Vagina (tissue), 2 donors: ENCODE measurements at places on chromosomes 4 and X.
A peak's percentile ranks its signal among the peaks of the same experiment; 100 is the strongest.

- no peak for DNase-seq
Observed at GRCh38 chrX:45903781-45904201, 641.4 kb downstream of the ZNF674 start.

GRCh38 chr4:122221322-122221721 lies 69.2 kb downstream of the BLTP1 start:
- DNase-seq, result no peak

GRCh38 chr4:62912531-62912930 lies 1496.7 kb downstream of the TECRL start:
- no peak for DNase-seq

DNA sequence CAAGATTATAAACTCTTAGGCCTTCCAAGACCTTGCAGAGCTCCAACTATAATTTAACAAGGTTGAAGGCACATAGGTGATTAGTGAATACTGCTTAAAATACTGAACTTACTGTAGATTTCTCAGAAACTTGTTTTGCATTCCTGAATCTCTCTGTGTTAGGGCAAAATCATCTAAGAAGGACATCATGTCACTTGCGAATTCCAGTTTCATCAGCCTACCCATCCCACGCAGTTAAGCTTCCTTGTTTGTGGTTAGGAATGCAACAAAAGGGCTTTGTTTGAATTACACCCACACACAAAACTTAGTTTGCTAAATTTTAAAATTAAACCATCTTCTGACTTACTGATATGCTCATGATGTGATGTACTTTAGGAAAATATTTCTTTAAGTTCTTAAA lies 174.0 kb downstream of the SOWAHB start:
- no peak for DNase-seq

- DNase-seq, result no peak
Observed at GRCh38 chrX:41066391-41066790, 18.9 kb upstream of the USP9X start.

DNA sequence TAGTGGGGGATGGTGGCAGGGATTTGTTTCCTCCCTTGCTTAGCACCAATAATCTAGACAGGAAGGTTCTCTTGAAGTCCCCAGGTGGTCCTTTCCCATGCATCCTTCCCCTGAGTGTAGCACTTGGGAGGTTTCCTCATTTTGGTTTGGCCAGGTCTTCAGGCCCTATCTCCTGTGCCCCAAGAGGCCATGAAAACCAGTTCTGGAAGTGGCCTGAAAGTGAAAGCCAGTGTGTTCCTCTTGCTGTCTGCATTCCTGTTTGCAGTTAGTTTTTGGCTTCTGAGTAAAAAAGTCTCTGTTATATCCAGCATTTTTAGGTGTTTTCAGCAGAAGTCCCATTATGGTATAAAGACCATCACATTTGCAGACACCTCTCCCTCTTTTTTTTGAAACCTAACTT lies 59.5 kb downstream of the MTM1 start:
- no peak for DNase-seq

DNA sequence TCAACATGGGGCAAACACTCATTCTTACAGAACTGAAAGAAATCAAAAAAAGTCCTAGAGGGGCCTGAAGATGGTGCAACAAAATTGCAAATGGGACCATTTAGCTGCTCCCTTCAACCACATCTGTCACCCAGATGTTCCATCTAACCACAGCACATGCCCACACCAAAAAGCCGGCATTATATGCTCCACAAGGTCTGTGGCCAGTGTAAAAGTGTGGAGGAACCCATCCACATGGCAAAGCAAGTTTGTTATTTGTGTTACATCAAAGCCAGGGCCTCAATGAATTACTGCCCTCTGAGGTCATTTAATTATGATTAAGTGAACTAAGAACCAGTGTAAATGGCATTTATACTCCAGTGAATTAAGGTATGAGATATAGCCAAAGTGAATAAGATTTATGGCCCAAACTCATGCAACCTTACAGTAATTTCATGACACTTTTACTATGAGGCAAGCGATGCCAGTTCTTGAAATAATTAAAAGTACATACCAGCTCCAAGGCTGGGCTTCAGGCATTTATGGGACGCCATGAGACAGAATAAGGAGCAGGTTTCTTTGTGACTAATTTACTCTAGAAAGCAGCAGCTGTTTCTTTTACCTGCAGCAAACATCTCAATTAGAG lies 48.7 kb upstream of the FGF16 start:
- DNase-seq, result no peak

- DNase-seq, result no peak
Observed at GRCh38 chrX:129786210-129786651, 6.5 kb downstream of the SASH3 start.

GRCh38 chr4:157363360-157363759 lies 142.8 kb downstream of the GRIA2 start:
- DNase-seq, result no peak

DNA sequence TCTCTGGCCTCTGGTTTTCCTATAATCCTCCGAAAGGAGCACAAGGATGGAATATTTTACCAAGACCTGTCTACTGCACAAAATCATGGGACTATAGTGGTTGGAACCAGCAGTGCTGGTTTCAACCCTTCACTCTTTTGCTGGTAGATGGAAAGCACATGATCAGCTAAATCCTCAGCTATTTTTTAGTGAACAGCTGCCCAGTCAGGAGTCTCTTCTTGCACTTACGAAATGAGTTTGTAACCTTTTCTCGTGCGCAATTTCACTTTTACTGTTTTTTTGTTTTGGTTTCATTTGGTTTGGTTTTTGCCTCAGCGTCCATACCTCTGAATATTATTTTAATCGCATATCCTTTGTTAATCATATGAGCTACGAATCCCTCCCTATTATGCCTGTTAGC lies 418.5 kb upstream of the CPEB2 start:
- DNase-seq, result no peak

- DNase-seq, result no peak
Observed at GRCh38 chrX:32673193-32673592, 538.2 kb downstream of the DMD start.

- peak; percentile 72 for DNase-seq
Observed at GRCh38 chrX:156000361-156000926, 2.9 kb downstream of the IL9R start.

- no peak for DNase-seq
Observed at GRCh38 chr4:23838607-23839006, 51.2 kb downstream of the PPARGC1A start.

DNA sequence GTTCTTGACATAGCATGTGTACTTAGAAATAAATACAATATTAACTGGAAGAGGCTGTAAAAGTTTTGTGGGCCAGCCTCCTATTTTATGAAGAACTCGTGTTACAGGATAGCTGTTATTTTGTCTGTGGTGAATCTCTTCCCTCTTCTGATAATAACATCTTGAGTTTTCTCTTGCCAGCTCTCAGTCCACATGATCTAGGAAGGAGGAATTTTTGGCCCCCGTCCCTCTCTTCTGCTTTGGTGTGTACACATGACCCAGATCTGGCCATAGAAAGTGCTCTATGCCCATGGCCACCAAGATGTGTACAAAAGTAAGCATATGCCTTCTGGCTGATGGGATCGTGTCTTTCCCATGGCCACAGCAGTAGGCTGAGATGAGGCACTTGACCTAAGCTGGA lies 108.0 kb upstream of the LEF1 start:
- DNase-seq, result no peak

GRCh38 chr4:113394730-113395530 lies 345.5 kb downstream of the ANK2 start:
- DNase-seq, result no peak

GRCh38 chrX:103253608-103254007 lies 1.3 kb downstream of the TCEAL8 start:
- no peak for DNase-seq

GRCh38 chr4:153346563-153346962 lies 2.1 kb downstream of the MND1 start:
- no peak for DNase-seq

- no peak for DNase-seq
Observed at GRCh38 chrX:140799216-140799615, 89.7 kb downstream of the LINC00632 start.

DNA sequence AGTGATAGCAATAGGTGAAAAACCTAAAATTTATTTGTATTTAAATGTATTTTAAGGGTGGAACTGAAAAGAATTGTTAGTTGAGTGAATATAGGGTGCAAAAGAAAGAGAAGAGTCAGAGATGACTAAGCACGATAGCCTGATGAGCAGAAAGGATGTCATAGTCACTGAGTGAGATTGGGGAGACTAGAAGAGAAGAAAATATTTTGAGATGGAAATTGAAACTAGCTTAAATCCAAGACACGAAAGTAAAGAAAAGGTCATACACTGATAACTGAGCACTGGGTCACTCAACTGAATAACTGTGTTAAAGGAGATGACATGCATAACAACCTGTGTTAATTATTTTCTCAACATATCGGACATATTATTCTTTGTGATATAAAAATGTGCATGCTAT lies 55.5 kb downstream of the SPANXN4 start:
- no peak for DNase-seq

- no peak for DNase-seq
Observed at GRCh38 chr4:112075129-112075753, 70.0 kb upstream of the FAM241A start.

DNA sequence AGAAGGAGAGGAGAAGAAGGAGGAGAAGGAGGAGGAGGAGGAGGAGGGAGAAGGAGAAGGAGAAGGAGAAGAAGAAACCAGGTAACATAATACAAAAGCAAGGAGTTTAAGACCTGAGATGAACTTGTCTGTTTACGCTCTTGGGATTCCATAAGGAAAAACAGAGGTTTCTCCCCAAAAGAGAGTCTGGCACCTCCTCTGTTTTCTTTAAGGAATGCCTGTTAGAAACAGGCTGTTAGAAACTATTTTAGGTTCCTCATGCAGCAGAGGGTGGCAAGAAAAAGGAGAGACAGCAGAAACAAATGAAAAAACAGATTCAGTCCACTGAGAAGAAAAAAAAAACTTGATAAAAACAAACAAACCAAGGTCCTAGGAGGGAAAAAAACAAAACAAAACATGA lies 10.3 kb upstream of the FHDC1 start:
- no peak for DNase-seq

GRCh38 chr4:109994415-109994827 lies 81.7 kb downstream of the EGF start:
- DNase-seq, result no peak

DNA sequence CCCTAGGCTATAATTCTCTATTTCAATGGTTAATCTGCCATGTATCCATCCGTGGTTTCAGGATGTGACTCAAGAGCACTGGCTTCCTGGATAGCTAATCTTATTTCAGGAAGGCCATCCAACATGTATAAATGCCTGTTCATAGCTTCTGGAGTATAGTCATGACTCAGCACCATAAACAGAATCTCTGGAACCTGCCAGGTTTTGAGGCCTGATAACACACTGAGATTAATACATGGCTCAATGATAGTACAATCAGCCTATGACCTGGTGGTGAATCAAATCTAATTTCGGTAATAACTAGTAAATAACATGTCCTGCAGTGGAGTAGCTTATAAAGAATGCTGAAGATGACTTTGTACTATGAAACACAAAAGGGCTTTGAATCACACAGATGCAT lies 5.7 kb upstream of the IL13RA2 start:
- no peak for DNase-seq

GRCh38 chrX:37993837-37994619 lies 12.3 kb upstream of the SYTL5 start:
- DNase-seq, result no peak

GRCh38 chrX:34365471-34365870 lies 233.4 kb upstream of the FAM47A start:
- no peak for DNase-seq

GRCh38 chr4:4582653-4583052 lies 40.8 kb upstream of the STX18 start:
- no peak for DNase-seq

GRCh38 chr4:37236165-37236564 lies 8.4 kb upstream of the NWD2 start:
- DNase-seq, result no peak

GRCh38 chr4:88162626-88163025 lies 4.2 kb upstream of the ABCG2 start:
- DNase-seq, result no peak

- no peak for DNase-seq
Observed at GRCh38 chr4:22625311-22625710, 67.4 kb upstream of the GBA3 start.

- no peak for DNase-seq
Observed at GRCh38 chr4:82423245-82424054, 6.8 kb downstream of the HNRNPDL start.

DNA sequence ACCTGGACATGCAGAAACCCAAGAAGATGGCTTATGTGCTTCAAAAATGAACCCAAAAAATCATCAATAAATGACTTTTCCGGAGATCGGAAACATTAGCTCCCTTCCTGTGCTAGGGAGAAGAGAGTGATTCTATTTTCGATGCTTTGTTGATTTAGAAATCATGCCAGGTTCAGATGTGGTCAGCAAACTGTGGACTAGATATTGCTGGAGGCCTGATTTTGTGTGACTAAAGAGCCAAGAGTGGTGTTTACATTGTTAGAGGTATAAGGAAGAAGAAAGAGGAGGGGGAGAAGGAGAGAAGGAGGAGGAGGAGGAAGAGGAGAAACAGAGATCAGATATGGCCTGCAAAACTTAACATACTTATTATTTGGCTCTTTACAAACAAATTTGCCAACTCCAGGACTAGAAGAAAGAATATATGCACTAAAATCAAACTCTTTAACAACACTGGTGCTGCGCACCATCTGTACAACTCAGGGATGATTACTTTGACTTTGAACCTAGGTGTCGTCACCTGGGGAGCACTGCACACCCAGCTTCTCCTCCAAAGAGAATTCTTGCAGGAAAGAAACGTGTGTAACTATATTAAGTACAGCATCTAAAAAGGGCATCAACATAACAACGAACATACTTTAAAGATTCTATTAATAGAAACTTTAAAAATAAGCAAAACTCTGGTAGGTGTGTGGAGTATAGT lies 664.9 kb upstream of the LCORL start:
- DNase-seq, result no peak

GRCh38 chr4:1209821-1210220 lies 37.4 kb upstream of the SPON2 start:
- DNase-seq, result no peak

DNA sequence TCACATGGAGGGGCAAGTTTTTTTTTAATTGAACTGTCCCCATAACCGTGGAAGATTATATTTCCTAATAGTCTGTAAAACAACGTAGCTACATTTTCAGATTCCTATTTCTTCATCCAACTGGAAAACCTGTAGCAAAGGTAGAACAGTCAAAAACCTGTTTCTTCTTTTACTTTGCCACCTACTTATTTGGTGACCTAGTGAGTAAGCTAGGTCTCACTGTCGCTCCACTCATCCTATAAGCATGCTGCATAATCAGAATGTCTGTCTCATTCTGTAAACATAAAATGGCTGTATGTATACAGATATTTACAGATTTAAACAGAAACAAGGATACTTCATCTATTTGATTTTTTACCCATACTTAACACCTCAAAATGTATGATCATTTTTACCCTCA lies 20.4 kb downstream of the MAML3 start:
- DNase-seq, result no peak

- DNase-seq, result no peak
Observed at GRCh38 chr4:105462576-105462975, 11.3 kb downstream of the PPA2 start.

- no peak for DNase-seq
Observed at GRCh38 chr4:121411151-121411744, 30.4 kb upstream of the QRFPR start.

- no peak for DNase-seq
Observed at GRCh38 chrX:20393944-20394343, 127.2 kb upstream of the RPS6KA3 start.
